Hair follicle dermal papilla cell (primary cell): ENCODE measurements at places on chromosomes 7 and 10. TPM values are rescaled to one million over a fixed set of nuclear protein-coding genes. Genes with fewer than 3 reads are reported as not detected.

The KCNH2 gene
- total RNA-seq: 0.16 TPM in 1 of 2 replicates, not detected in the other

The CDH23 gene
- total RNA-seq: 0.24 and 0.49 TPM in 2 replicates

The PHKG1 gene
- total RNA-seq: 3.8 and 7.0 TPM in 2 replicates

The ZNRF2 gene
- total RNA-seq: 21.4 and 28.7 TPM in 2 replicates

The ZNF3 gene
- total RNA-seq: 23.3 and 31.5 TPM in 2 replicates

The TLX1 gene
- not detected in 2 replicates for total RNA-seq

The PRR15 gene
- total RNA-seq: not detected in 2 replicates

The SORCS3 gene
- total RNA-seq: not detected in 2 replicates

The FAM171A1 gene
- 18.2 and 22.1 TPM in 2 replicates for total RNA-seq

The SEC61A2 gene
- total RNA-seq: 10.1 and 12.8 TPM in 2 replicates

The DENND2A gene
- 61.8 and 71.0 TPM in 2 replicates for total RNA-seq

The VWDE gene
- total RNA-seq: 0.65 TPM in 1 of 2 replicates, not detected in the other

The PWWP2B gene
- total RNA-seq: 26.0 and 26.3 TPM in 2 replicates

The SAP25 gene
- not detected in 2 replicates for total RNA-seq

The C10orf67 gene
- 0.12 and 0.16 TPM in 2 replicates for total RNA-seq

The PPP3CB gene
- 32.7 and 37.0 TPM in 2 replicates for total RNA-seq

The GIMAP8 gene
- total RNA-seq: not detected in 2 replicates

The LIPK gene
- total RNA-seq: not detected in 2 replicates

The FAM25C gene
- not detected in 2 replicates for total RNA-seq

The CTAGE15 gene
- 0.36 and 1.5 TPM in 2 replicates for total RNA-seq

The CALML3 gene
- 0.12 TPM in 1 of 2 replicates, not detected in the other for total RNA-seq

The PPP1R9A gene
- 0.24 and 1.6 TPM in 2 replicates for total RNA-seq

The TMEM270 gene
- total RNA-seq: not detected in 2 replicates

The ADO gene
- 27.6 and 28.4 TPM in 2 replicates for total RNA-seq

The HTR5A gene
- not detected in 2 replicates for total RNA-seq

The AQP1 gene
- total RNA-seq: 36.2 and 47.4 TPM in 2 replicates

The GTF2IRD1 gene
- total RNA-seq: 14.8 and 14.9 TPM in 2 replicates

The HOXA4 gene
- total RNA-seq: not detected in 2 replicates

The SNX13 gene
- 40.9 and 49.8 TPM in 2 replicates for total RNA-seq

The SFRP4 gene
- 0.16 and 0.36 TPM in 2 replicates for total RNA-seq

The WAC gene
- 85.6 and 89.6 TPM in 2 replicates for total RNA-seq

The UPK3BL2 gene
- 4.2 and 5.6 TPM in 2 replicates for total RNA-seq

The HSPA12A gene
- 11.3 and 11.8 TPM in 2 replicates for total RNA-seq

The MEOX2 gene
- 4.5 and 7.6 TPM in 2 replicates for total RNA-seq

The ZPBP gene
- total RNA-seq: not detected in 2 replicates

The PIP4K2A gene
- 28.9 and 39.3 TPM in 2 replicates for total RNA-seq

The OR2A7 gene
- 1.1 and 1.3 TPM in 2 replicates for total RNA-seq

The MYO1G gene
- total RNA-seq: 0.12 and 0.16 TPM in 2 replicates

The UCN3 gene
- total RNA-seq: not detected in 2 replicates
